HCT116 (cell line): ENCODE measurements at places on chromosomes 4 and X.

DNA sequence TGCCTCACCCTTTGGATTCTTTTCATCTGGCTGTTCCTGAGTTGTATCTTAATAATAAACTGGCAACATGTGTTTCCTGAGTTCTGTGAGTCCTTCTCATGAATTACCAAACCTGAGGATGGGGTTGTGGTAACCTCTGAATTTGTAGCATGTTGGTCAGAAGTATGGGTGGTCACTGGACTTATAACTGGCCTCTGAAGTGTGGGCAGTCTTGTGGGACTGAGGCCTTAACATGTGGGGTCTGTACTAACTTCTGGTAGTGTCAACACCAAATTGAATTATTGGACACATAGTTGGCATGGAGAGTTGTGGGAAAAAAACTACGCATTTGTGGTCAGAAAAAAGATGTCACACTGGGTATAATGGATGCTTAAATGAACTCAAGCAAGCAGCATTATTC is 45.0 kb upstream of the TNIP3 start:
- DNase-seq, result no peak

DNA sequence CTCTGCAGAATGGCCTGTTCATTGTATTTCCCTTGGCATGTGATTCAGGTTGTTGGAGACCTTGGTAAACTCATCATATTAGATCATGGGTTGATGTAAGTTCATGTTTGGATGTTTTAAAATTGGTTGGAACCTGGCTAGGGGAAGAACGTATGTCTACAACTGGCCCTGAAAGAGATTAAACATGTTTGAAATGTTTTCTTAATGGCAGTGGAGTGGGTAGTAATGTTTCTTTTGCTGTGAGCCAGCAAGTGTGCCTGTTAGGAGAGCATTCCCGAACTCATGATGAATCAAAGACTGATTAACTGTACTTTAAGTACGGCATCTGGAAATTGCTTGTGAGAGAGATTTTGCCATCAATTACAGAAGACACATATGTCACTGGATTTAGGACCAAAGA is 44.5 kb upstream of the SLC4A4 start:
- DNase-seq, result no peak

DNA sequence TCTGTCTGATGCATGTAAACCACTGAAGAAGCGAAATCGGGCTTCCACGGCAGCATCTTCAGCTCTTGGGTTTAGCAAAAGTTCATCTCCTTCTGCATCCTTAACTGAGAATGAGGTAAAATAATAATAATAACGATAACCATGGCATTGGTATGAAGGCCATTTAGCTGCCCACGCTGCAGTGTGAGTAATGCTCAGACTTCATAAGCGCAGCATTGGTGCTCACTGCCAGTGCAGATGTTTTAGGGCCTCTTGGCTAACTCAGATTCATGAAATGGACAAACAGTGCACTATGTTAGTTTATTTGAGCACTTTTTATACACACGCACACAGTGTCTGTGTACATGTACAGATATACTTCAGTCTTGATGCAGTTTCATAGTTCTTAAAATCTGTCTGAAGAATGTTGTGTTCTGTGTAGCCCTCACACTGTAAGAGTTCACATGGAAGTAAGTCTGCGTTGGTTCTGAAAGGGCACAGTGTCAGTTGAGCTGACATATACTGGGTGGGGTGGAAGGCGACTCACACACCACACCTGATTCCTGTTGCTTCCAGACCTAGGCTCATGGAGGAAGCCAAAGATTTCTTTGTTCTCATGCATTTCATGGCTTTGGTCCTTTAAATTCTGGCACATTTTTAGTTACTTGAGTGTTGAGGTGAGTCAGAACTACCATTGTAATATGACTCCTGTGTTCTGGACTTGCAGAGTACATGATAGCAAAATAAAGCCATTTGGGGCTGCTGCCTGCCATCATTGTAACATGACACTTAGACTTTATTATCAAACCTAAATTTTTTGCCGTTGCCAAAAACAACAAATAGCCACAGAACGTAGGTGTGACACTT is 68.7 kb downstream of the NSD2 start:
- peak; percentile 53 for DNase-seq

- DNase-seq, result no peak
Observed at GRCh38 chr4:32624943-32625603, 1904.9 kb downstream of the PCDH7 start.

- DNase-seq, result no peak
Observed at GRCh38 chr4:120353235-120353634, 286.6 kb upstream of the MAD2L1 start.

DNA sequence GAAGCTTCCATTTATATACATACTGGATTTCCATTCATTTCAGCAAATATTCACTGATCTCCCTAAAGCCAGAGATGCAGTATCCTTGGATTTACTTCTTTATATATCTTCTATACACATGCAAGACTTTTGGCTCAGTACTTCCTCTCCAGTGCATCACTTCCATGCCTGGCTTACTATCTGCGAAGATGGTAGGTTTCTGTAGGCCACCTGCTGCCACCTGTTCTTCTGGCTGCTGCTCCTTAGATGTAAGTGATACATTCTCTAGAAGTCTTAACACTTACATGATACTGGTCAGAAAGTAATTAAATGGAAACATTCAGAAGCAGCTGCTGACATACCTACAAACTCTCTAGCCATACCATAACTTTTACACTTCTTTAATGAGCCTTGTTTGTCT is 48.9 kb downstream of the TBC1D9 start:
- no peak for DNase-seq

DNA sequence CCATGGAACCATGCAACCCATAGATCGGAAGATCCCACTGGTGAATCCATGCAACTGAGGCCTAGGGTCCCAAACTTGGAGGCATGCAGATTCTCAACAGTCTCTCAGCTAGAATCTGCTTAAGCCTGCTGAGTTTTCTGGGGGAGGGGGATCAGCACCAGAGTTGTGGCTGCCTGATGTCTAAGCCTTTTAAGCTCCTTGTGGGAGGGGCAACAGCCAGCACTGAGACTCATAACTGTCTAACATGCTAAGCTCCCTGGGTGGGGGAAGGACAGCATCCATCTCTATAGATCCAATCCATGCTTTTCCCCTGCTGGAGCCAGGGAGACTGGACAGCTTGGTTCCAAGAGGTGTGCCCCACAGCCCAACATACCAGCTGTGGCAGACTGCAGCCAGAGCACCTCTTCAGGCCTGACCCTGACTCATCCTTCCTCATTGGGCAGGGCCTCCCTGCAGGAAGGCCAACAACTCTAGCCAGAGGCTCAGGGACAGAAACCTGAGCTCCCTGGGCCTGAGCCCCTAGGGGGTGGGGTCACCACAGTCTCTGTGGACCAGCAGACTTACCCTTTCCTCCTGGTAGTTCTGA is 300.1 kb upstream of the SLC7A11 start:
- no peak for DNase-seq

DNA sequence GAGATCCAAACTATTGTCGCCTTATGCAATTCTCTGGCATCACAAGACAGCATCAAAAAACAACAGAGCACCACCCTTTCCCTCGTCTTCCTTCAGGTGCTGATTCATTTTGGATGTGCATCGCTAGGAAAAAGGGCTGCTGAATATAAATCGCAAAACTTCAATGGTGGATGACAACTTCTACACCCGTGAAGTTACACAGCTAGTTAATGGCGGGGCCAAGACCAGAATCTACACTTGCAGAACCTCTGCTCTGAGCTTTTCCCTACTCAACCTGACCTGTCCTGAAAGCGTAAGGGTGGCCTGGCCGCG is 674 bp downstream of the GNPDA2 start:
- DNase-seq, result no peak

GRCh38 chrX:23003116-23003515 is 3.4 kb downstream of the DDX53 start:
- no peak for DNase-seq

- no peak for DNase-seq
Observed at GRCh38 chr4:33837043-33837838, 2407.1 kb downstream of the ARAP2 start.

DNA sequence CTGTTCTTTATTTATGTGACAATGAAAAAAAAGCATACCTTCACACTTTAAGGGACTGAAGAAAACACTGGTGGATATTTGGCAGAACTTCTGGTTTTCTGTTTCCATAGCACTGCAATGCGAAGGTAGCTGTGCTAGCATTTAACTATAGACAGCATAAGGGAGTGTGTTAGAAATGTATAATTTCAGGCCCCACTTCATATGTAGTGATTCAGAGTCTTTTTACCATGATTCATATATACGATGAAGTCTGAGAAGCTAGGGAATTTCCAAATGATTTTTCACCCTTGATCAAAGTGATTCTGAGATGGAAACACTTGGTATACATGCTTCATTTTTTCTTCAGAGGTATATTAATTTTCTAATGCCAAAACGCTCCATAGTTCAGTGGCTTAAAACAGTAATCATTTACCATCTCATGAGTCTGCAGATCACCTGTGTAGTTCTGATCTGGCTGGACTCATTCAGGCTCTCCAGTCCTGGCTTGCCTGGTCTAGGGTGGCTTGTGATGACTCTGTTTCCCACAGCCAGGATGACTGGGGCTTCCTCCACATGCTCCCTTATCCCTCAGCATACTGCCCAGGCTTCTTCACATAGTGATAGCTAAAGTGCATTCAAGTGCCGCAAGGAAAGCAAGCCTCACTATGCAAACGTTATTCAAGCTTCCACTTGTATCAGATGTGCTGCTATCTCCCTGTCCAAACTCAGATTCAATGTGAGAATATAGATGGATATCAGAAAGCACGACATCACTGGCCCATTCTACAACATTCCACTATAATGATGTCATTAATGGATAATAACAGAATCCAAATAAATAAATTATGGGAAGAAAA is 790.1 kb downstream of the TECRL start:
- DNase-seq, result no peak

GRCh38 chr4:124941267-124941666 is 228.7 kb upstream of the ANKRD50 start:
- peak; percentile 31 for DNase-seq

DNA sequence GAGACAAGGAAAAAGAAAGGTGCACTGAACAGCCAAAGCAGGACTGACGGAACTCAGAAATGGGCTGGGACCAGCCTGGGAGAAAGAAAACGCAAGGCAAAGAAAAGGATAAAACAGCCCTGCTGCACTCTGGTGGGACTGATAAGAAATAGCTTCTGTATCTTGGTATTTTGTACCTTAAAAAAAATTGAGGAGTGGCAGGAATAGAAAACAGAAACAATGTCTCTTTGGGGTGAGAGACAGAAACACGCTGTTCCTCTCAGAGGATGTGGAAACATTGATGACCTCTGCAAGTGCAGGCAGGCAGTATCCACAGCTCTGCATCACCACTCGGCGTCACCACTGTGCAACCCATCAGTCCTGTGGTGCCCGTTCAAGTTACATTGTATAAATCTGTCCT is 152.5 kb upstream of the SPRY1 start:
- no peak for DNase-seq

DNA sequence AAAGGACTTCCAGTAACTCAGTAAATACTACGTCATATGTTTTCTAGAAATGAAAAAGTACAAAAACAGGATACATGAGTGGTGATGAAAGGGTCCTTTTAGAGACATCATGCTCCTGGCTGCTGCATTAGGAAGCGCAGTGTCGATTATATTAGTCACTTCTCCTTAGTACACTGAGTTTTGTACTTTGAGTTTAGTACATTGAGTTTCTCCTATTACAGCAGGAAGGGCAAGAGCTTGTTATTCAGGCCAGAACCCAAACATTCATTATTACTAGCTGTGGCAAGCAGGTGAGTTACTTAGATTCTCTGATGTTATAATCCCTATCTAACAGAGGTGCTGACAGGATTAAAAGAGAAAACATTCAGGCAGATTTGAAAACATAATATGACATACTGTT is 21.3 kb downstream of the RPGR start:
- DNase-seq, result no peak

GRCh38 chrX:129115104-129115503 is 408.2 kb downstream of the SMARCA1 start:
- peak; percentile 31 for DNase-seq

- no peak for DNase-seq
Observed at GRCh38 chr4:179666226-179666625, 2224.0 kb upstream of the AGA start.

DNA sequence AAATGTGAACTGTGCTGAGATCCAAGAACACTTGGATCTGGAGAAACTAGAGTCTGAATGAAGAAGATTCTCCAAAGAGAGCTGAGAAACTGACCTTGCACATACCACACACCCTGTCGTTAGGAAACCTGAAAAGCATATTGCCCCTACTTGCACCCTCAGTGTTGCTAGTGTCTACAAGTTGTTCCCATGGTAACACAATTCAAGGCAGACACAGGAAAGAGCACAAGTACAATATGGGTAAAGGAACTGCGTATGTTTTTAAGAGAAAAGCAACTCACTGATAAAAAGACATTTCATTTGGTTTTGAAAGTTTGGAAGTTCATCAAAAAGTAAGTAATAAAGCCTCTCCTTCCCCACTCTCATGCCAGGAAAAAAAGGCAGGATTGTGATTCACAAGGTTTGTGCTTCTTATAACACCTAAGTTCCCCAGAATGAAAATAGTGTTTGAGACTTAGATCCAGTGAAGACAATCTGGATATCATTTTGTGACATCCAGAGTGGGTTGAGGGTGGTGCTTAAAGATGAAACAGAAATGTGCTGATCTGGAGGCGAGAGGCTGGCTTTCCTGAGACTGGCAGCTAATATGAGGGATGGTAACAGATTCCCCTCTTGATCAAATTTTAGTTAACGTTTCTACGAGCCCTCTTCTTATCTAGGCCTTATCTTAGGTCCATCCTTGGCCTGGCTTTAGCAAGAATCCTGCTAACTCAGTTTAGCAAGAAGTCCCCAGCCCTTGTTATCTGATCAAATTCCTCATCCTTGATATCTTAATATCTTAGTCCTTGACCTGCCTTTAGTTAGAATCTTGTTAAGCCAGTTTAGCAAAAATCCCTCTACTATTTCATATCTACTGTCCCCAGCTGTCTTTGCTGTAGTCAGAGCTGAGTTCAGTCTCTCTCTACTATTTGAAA is 42.3 kb downstream of the NIPAL1 start:
- DNase-seq, result no peak

DNA sequence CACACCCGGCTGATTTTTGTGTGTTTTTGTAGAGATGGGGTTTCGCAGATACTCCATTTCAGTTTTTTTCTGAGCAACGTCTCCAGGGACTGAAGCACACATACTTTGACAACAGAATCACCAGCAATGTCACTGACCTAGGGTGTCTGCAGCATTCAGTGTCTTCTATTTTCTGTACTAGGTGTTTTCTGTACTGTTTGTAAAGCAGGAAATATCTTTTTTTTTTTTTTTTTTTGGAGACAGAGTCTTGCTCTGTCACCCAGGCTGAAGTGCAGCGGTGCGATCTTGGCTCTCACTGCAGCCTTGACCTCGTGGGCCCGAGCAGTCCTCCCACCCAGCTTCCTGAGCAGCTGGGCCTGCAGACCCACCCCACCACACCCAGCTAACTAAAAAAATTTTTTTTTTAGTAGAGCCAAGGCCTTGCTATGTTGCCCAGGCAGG is 8.9 kb downstream of the ADD1 start:
- DNase-seq, result no peak

- no peak for DNase-seq
Observed at GRCh38 chr4:19033816-19034733, 1012.5 kb upstream of the LCORL start.

- no peak for DNase-seq
Observed at GRCh38 chrX:35829501-35829900, 31.4 kb downstream of the MAGEB16 start.

- no peak for DNase-seq
Observed at GRCh38 chrX:47390780-47391179, 20.4 kb downstream of the ZNF157 start.
